Kidney capillary endothelial cell (primary cell): ENCODE measurements at places on chromosomes 4 and X.

GRCh38 chr4:156931267-156931666, 40.3 kb downstream of the PDGFC start:
- DNase-seq, result no peak

GRCh38 chr4:185820146-185821028, 8.4 kb upstream of the SORBS2 start:
- no peak for DNase-seq

DNA sequence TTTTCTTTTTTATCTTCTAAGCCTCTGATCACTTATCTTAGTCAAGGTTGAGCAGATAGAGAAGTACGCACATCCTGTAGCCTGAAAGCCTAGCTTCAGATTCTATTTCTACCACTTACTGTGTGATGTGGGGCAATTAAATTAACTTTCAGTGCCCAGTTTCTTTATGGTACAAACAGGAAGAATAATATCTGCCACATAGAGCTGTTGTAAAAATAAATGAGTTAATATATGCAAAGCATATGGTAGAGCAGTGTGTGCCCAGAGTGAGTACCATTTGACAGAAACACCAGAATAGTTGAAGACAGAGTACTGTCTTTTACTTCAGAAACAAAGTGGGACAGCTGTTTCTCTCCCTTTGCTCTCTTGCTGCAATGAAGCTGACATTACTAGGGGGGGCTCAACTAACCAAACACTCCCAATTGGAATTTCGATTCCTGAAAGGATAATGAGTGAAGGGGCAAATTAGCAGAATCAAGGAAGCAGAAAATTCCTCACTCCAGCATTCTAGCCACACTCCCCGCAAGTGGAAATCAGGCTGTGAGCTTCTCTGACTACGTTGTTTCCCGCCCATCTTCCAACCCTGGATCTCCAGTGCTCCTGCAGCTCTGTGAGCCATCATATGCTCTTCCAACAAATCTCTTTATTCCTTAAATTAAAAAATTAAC, 80.4 kb downstream of the MAPK10 start:
- DNase-seq, result no peak

GRCh38 chrX:6067600-6067999, 161.1 kb downstream of the NLGN4X start:
- DNase-seq, result no peak

DNA sequence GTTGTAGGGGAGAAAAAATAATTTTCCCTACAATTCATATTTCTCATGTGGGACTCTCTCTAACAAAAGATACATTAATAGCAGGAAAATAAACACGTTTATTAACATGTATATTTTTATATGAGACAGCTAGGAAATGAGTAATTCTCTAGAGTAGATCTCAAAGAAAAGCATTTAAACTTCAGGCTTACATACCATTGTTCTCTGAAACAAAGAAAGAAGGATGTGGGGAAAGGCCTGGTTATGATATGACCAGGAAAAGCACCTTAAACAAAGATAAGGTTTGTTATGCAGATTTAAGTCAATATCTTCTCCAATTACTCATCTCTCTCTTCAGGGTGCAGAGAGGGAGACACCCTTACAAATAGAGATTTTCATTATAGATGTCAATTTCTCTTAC, 131.3 kb downstream of the SLC7A11 start:
- DNase-seq, result peak; percentile 78

DNA sequence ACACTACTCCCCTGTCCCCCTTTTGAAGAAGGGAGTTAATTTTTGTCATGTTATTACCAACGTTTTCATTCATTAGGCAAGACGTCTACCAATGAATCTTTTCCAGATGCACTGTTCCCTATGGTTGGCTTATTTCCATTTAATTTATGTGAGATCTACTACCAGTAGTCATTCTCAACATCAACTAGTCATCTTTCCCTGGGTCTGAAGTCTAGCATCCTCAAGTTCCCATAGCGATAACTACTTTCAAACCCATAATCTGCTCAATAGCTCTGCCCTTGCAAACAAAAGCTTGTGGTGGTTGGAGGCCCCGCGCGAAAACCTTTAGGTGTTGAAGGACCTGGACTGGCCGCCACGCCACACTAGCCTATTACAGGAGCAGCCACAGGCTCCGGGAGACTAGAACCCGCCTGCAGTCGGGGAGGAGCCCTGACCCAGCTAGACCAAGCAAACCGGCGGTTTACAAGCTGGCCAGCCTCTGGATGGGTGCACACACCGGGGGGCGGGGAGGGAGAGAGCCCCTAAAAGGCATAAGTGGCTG, 746 bp downstream of the PPAT start:
- DNase-seq, result peak; percentile 40

DNA sequence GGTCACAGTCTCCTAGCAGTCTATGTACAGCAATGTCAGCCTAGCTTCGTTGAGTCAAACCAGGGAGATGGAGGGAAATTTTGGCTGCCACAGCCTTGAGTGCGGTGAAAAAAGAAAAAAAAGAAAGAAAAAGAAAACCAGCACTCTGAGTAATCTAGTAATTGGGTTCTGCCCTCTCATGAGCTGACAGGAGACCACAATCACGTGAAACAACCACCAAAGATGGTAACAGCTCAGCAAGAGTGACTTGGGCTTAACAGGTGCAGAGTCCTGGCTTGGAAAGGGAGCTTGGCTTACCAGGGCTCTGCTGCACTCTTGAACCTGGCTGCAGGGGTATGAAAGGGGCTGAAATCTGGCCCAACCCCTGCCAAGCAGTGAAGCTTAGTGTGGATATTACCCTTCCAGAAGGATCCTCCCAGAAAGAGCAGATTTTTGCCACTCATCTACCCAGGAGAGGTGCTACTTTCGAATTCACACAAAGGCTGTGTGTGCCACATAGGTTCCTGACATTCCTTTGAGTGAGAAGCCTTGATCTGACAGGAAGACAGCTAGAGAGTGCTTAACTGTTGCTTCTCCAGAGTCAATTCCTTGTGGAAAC, 350.3 kb downstream of the PTTG2 start:
- DNase-seq, result no peak

DNA sequence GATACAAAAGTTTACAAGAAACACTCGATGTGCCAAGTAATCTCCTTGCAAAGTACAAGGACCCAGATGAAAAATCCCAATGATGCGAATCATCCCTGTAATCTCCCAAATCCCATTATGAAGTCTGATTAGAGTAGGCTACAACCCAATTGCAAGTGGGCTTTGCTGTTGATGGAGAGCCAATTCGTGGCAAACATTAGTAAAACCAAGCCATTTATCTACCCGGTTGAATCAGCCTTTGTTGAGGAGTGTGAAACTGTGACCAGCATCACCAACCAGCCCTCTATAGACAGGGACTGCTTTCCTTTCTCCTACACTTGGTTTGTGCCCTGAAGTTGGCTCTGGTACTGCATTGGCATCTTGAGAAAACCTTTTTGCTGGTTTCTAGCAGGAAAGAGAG, 1.2 kb upstream of the PRPS2 start:
- no peak for DNase-seq

- no peak for DNase-seq
These were observed 1489.4 kb downstream of the RAPGEF2 start for GRCh38 chr4:160592258-160592657.

- DNase-seq, result no peak
These were observed 4.9 kb upstream of the TXK start for GRCh38 chr4:48138936-48139335.

DNA sequence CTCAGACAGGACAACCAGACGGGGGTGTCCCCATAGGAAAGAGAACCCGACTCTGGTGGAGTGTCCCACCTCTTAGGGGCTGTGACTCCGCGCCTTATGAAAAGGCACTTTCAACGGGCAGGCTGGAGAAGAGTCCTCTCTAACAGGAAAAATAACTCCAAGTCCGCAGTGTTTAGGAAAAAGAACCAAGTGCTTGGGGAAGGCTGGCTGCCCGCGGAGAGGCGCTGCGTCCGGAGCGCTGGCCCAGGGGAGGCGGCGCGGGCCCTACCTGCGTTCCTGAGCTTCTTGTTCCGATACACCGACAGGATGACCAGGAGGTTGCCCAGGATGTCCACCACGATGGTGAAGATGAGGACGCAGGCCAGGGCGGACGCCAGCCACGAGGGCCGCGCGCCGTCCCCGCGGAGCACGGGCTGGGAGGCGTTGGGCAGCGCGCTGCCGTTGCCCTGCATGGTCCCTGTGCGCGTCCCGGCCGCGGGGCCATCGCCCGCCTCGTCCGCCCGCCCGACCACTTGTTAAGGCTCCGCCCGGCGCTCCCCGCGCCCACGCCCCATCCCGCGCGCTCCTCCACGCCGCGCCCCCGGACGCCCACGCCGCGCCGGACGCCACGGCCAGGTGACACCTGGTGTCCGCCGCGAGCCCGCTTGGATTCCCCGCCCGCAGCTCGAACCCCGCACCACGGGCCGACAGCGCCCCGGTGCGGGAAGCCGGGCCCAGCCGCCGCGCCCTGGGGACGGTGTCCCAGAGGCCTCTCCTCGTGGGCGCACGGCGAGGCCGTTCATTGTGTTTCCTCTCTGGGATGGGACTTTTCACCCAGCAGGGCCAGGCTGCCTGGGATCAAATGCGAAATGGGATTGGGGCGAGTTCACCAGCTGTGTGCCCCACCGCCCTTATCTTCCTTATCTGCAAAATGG, at the start of gene MTNR1A:
TSS of gene MTNR1A (minus strand) at position 654 of the 914 bp plus-strand sequence. CDS start at position 452, 202 bp downstream.
- DNase-seq, result no peak

- no peak for DNase-seq
These were observed 412 bp downstream of the SLC10A3 start for GRCh38 chrX:154490021-154490413.

- no peak for DNase-seq
These were observed 193.4 kb downstream of the GRID2 start for GRCh38 chr4:92497141-92497540.

DNA sequence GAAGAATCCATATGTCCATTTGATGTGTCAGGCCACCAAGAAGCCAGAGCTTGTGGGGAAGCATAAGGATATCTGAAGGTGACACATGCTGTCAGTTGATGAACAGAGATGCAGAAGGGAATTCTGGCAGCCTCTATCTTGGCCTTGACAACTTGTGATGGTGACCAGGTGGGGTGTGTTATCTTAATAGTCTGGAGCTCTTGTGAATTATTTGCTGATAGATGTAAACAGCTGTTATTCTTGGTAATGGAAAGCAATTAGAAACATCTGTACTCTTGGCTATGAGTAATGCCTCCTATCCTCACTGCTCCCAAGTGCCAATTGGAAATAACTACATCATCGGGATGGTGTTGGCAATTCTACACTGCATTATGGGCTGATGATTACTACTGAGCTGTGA, 51.9 kb downstream of the NAA11 start:
- DNase-seq, result no peak

DNA sequence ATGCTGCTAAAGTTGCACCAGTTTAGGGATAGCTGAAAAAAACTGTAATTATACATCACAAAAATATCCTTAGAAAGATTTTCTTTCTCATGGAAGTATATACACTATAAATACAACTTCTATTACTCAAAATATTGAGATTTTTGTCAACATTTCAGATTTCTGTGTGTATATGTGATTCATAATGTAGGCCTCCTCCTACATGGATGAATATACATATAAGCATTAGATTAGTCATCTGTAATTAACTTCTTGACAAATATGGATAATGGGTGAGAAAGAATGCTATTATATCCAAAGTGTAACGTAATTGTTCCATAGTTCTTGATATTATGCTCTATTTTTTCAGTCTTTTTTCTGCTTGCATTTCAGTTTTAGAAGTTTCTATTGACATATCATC, 124.9 kb downstream of the CBLL2 start:
- DNase-seq, result no peak

- DNase-seq, result no peak
These were observed 3.6 kb downstream of the LINC00632 start for GRCh38 chrX:140713174-140713539.

- no peak for DNase-seq
These were observed 67.7 kb upstream of the PJA1 start for GRCh38 chrX:69232945-69233344.

DNA sequence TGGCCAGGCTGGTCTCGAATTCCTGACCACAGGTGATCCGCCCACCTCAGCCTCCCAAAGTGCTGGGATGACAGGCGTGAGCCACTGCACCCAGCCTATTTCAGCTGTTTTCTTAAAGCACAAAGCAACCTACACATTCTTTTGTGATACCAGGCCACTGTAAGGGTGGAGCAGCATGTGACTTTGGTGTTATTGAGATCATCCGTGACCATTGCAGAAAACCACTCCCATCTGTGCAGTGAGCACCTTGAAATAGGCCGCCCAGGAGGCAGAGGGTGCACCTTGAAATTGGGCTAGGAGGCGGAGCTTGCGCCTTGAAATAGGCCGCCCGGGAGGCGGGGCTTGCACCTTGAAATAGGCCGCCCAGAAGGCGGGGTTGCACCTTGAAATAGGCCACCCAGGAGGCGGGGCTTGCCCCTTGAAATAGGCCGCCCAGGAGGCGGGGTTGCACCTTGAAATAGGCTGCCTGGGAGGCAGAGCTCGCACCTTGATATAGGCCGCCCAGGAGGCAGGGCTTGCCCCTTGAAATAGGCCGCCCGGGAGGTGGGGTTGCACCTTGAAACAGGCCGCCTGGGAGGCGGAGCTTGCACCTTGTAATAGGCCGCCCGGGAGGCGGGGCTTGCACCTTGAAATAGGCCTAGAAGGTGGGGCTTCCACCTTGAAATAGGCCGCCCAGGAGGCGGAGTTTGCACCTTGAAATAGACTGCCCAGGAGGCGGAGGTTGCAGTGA, 9.0 kb upstream of the SLC25A6 start:
- DNase-seq, result no peak

GRCh38 chrX:133984857-133985163, 584 bp downstream of the GPC3 start:
- no peak for DNase-seq

DNA sequence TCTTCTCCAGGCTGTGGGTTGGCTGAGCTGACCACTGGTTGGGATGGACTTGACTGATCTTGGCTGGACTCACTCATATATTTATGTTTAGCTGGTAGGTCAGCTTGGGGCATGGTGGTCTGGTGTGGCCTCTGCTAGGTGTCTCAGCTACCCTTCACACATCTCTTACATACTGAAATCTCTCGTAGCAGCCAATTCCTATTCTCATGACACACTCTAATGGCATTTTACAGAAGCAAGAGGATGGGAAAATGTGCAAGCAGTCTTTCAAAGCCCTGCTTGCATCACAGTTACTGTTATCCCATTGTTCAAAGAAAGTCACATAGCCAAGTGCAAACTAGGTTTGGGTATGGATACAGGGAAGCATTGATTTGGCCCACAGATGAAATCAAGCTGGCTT, 55.5 kb upstream of the PCDH18 start:
- DNase-seq, result no peak

DNA sequence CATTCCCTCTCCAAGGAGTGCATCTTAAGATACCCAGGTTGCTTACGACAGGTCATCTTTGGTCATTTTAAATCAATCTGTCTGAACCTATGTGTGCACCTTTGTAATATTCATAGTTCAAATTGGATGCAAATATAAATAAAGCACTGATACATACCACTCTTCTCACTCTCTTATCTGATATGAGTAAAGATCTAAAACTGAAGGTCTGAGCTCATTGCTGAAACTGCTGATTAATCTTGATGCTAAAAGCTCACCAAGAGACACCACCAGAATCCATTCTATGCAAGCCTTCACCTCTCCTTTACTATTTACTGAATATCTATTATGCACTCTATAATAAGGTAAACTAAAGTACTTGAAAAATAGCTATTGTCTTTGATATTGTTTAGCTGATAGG, 16.6 kb downstream of the HSD17B13 start:
- DNase-seq, result no peak
